Skin of body (tissue), 3 donors: ENCODE measurements at places on chromosomes 4 and X. TPM values are rescaled to one million over a fixed set of nuclear protein-coding genes. Genes with fewer than 3 reads are reported as not detected.

TLR1 gene
- 12.6 TPM for total RNA-seq

ARHGAP36 gene
- total RNA-seq, result 31.8 TPM

RAB39B gene
- total RNA-seq, result 0.30 TPM

CD99L2 gene
- total RNA-seq, result 15.5 TPM

DNA sequence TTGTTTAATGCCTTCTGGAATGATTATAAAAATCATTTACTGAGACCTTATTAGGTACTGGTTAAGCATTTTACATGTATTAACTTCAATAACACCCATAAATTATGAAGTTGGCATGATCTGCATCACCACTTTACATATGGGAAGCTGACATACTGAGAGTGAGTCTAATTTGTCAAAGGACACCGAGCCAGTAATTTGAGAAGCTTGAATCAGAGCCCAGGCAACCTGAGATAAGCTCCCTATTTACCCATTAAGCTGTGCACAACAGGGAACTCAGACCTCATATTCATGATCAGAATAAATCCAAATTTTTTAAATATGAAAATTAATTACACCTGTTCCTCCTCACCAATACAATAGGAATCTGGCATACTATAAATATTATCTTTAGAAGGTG lies 247.9 kb upstream of the EPHA5 start:
- DNase-seq, result no peak
